ENCODE measurements at places on chromosomes 2 and 18.

DNA sequence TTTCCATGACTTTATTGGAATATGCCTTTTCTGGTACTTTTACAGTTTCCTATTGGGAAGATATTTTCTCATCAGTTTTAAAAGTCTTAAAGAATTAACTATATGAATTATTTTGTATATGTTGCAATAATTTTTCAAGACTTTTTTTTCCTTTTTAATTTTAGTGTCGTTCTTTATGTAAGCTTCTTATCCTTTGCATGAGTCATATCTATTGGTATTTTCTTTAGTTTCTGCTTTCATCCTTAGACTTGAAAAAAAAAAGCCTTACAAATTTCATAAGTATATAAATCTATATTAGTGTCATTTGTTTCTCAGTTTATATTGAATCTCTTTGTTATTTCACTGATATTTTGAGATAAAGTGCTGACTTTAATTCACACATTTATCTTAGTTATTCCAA is 94.9 kb downstream of the DSEL start:
- DNase-seq = no peak

DNA sequence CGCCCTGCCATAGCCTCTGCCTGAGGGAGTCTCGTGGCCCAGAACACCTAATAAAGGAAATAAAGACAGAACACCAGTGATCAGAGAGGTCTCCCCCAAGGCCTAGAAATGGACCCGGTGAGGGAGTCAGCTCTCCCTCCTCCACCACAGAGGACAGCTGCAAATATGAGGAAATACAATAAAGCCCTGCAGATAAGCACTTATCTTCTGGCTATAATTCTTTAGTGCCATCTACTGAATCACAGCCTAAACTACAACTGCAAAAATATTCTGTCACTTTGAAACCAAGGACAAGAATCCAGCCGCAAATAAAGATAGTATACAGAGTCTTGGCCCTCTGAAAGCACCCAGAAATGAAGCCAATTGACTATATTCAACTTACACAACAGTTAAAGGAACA is 42.4 kb upstream of the TACR1 start:
- no peak for DNase-seq

DNA sequence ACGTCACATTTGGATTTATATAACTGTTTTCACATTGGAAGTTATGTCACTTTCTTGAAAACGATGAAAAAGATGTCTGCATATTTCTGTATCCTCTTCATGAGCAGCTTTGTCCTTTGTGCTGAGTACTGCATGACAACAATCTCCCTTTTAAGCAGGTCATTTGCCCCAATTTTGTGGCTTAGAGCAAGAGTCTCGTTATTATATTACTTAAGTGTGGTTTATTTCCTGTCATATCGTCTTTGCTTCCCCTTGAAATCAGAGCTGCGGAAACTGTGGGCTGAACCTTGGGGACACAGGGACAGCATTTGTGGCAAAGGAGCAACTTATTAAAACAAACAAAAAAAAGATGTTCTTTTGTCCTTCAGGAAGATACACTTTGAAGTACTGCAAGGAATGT is 254.0 kb upstream of the DSEL start:
- DNase-seq = no peak

GRCh38 chr2:45496869-45497268 is 114.2 kb downstream of the SRBD1 start:
- DNase-seq = no peak

- DNase-seq = no peak
Measured at GRCh38 chr2:96870626-96871255, 861 bp upstream of the SEMA4C start.

DNA sequence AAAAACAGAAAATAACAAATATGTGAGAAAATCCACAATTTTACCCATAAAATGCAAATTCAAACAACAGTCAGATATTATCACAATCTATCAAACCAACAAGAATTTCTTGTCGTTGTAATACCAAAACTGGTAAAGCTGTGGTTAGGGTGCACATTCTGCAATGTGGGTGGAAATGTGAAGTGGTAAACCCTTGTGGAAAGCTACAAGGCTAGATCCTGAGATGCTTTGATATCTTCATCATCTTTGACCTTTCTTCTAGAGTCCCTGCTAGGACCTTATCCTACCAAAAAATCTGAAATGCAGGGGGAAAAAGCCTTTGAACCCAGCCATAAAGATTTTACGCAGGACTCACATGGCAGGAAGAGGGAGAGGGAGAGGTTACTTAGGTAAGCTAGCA is 17.2 kb upstream of the ATG16L1 start:
- DNase-seq = no peak

GRCh38 chr18:55214969-55215368 is 255.7 kb upstream of the CCDC68 start:
- no peak for DNase-seq

- DNase-seq = no peak
Measured at GRCh38 chr2:230886206-230886605, 21.5 kb downstream of the ITM2C start.

DNA sequence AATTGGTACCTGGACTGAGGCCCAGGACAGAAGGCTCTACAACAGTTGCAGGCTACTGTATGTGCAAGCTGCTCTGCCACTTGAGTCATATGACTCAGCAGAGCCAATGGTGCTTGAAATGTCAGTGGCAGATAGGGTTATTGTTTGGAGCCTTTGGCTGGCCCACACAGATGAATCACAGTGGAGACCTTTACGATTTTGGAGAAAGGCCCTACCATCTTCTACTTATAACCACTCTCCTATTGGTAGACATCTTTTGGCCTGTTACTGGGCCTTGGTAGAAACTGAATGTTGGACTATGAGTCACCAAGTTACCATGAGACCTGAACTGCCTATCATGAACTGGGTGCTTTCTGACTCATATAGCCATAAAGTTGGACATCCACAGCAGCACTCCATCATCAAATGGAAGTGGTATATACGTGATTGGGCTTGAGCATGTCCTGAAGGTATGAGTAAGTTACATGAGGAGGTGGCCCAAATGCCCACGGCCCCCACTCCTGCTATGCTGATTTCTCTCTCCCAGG is 88.9 kb upstream of the NRXN1 start:
- DNase-seq = no peak

- no peak for DNase-seq
Measured at GRCh38 chr2:129237966-129238725, 741.3 kb upstream of the RAB6C start.

GRCh38 chr2:162524849-162525248 is 180.9 kb downstream of the GCA start:
- no peak for DNase-seq

DNA sequence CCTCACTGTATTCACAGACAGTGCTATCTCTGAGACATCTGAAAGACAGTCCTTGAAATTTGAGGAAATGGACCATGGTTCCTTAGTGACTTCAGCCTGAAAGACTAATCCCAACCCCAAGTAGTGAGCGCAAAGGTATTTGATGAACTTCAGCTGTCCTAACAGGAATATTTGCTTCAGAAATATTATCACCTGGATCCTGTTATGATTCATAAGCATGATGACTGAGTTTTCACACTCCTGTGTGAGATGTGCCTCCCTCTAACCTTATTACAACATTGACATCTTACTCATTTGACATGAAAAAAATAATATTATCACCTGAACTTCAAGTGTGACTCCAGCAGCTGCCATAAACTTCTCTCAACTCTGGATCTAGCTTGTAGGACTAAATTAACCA is 11.6 kb upstream of the MRPL19 start:
- DNase-seq = no peak

DNA sequence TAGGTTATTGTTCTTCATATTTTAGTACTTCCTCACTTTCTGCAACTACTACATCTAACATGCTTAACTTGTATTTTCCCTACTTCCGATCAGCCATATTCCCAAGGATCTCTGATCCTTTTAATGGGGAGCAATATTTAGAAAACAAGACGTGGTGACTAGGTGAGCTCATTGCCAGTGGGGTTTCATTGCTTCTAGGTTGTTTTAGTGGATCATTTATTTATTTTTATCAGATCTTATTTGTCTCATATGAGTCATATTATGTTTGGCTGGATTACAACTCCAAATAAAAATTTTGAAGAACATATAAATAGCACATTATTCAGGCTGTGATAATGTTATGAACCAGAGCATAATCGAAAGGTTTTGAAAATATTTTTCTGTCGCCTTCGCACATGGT is 480.9 kb upstream of the TMEFF2 start:
- DNase-seq = no peak

DNA sequence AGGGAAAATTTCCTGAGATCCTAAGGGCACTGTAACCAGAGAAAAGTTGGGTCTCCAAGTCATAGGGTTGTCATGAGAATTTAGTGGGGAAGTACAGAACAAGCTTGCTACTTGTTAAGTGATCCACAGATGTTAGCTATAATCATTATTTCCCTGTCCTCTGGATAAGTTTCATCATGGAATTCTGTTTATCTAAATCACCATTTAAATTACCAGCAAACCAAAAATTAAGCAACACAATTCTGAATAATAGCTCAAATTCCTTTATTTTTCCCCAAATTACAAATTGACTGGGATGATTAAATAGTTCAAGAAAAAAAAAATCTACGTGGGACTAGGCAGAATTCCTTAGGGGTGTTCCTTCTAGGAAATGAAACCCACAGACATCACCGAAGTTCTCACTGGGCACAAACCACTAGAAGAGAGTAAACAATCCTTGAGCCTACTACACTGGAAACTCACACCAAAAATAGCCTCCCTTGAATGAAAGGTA is 159.5 kb downstream of the COL6A3 start:
- DNase-seq = no peak

- no peak for DNase-seq
Measured at GRCh38 chr2:54419388-54419787, 36.7 kb upstream of the SPTBN1 start.

DNA sequence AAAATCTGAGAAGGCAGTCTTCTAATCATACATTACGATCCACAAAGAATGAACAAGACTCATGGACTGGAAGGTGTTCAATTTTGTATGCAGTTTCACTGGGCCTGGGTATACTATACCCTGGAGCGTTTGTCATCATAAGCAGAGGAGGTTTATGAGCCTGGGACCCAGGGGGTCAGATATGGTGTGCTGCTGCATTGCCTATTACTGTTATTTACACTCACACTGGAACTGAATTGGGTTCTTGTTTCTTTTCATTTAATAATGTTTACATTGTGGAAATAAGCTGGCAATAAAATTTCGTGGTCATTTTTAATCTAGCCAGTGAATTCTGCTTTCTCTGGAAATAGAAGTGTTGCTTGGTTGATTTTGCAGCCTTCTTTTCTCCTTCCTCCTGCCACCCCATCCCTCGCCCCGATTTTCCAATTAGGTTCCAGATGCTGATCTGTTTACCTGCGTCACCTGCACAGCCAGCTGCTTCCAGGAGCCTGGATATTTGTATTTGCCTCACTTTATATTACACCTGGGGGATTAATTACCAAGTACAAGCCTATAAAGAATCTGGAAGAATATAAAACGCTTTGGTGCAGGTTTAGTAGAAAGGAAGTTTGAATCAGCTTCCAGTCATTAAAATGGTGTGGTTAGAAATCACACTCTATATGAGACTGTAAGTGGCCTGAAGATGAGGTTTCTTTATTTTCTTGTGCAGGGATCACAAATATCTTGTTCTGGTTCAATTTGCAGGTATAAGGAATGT is 234.4 kb downstream of the SOCS6 start:
- DNase-seq = peak; percentile 3

DNA sequence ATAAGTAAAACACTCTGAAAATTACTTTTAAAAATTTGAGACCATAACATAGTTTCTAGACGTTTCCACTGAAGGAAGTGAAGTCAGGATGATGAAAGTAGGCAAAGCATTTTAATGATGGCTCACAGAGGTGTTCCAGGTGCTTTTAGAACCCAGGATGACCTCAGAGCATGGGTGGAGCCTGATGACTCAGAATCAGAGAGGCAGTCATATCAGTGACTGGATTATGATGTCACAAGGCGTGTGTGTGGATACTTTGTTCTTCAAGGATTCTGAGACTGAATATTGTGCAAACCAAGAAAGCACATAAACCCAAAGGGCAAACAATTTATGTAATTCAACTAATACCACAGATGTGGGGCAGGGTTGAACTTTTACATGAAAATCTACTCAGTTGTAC is 208.0 kb upstream of the FBXO11 start:
- no peak for DNase-seq

- DNase-seq = no peak
Measured at GRCh38 chr2:51219468-51219867, 187.5 kb upstream of the NRXN1 start.

- DNase-seq = no peak
Measured at GRCh38 chr2:12397854-12398253, 318.9 kb upstream of the TRIB2 start.

- no peak for DNase-seq
Measured at GRCh38 chr2:112189001-112189556, 50.9 kb downstream of the FBLN7 start.
